Non-pigmented ciliary epithelial cell (primary cell): ENCODE measurements at places on chromosomes 16 and 17.
A peak's percentile ranks its signal among the peaks of the same experiment; 100 is the strongest.

GRCh38 chr17:11813278-11813677 is 184.0 kb downstream of the ZNF18 start:
- DNase-seq: no peak

GRCh38 chr16:4925791-4926190 is 11.2 kb downstream of the PPL start:
- no peak for DNase-seq

GRCh38 chr16:89322321-89323119 is 105.0 kb downstream of the ZNF778 start:
- no peak for DNase-seq

GRCh38 chr16:48366165-48367093 is 18.8 kb downstream of the SIAH1 start:
- peak; percentile 67 for DNase-seq

DNA sequence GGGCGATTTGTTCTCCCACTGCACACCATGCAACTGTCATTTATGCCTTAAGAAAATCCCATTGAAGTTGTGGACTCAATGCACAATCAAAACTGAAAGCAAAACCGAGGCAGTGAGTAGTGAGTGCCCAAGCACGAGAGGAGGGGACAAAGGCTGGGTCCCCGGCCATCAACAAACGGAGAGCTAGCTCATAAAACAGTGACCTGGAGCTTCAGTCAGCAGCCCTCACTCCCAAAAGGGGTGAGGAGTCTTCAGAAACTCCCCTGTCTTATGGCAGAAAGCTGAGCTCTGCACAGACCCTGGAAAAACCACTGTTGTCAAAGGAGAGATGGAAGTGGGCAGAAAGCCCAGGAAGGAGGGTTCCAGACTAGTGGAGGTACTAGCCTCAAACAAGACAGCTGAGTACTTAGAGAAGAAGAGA is 96.9 kb downstream of the ADCY9 start:
- no peak for DNase-seq

DNA sequence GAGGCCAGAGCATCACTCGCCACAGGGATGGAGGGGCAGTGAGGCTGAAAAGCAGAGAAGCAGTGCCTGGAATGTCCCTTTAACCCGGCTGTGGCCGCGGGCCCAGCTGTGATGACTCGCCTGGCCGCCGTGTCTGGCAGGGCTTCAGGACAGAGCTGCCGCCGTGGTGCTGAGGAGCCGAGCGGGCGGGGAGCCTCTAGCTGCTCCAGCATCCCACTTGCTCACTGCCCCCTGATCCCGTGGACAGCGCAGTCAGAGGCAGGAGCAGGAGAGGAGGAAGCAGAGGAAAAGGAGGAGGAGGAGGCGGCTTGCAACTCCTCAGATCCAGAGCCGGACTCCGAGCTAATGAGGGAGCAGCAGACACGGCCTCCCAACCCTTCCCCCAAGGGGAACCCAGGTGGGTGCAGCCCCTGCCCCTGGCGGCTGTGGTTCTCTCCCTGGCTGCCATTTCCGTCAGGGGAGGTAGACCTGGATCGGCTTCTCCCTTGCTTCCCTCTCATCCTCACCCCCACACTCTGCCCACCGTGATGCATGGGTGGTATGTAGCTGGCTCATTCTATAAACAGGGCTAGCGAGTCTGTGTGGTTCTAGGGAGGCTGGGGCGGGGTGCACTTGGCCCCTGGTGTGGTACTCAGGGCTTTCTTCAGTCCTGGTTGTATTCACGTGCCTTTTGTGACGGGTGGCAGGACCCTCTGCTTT is 165.7 kb downstream of the CMIP start:
- no peak for DNase-seq

- no peak for DNase-seq
These were observed 48.1 kb downstream of the HLF start for GRCh38 chr17:55312852-55313251.

GRCh38 chr16:75616521-75617010 is 6.5 kb downstream of the ADAT1 start:
- no peak for DNase-seq

GRCh38 chr17:292531-293382 is 59.9 kb downstream of the RPH3AL start:
- no peak for DNase-seq
